ENCODE measurements at places on chromosomes 7 and 10.

- no peak for DNase-seq
Observed at GRCh38 chr10:109838592-109839244, 84.6 kb downstream of the XPNPEP1 start.

DNA sequence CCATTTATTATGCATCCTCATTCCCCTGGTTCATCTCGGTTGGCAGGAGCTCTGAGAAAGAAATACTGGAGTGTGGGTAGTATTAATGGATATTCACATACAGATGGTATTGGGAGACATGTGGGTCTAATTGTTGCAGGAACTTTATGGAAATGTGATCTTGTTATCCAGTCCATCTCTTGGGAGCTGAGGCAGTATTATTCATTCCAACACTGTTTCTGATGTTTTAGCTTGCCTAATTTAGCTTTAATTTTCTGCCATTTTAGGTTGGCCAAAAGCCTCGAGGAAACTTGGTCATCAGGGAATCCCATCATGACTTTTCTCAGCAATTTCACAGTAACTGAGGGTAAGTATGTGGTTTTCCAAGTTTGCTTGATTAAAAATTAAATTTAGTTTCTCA is 125.7 kb downstream of the ABCA13 start:
- no peak for DNase-seq

- DNase-seq, result no peak
Observed at GRCh38 chr7:109751241-109751640, 1181.6 kb downstream of the DNAJB9 start.

DNA sequence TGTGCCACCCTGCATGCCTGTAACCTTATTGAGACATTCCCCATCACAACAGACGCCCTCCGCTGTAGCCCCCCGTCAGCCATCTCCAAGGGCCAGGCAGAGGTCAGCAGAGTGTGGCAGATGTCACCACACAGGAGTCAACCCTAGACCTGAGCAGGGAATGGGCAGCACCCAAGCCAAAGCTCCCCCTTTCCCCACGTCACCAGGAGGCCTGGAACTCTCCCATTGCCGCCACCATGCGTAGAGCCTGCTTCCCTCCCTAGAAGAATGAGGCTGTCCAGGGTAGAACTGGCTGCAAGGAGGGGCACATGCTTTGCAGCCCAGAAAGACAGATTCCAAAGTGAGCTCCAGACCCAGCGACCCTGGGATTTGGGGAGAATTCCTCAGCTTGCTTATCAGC is 342.9 kb downstream of the TNS3 start:
- DNase-seq, result no peak

DNA sequence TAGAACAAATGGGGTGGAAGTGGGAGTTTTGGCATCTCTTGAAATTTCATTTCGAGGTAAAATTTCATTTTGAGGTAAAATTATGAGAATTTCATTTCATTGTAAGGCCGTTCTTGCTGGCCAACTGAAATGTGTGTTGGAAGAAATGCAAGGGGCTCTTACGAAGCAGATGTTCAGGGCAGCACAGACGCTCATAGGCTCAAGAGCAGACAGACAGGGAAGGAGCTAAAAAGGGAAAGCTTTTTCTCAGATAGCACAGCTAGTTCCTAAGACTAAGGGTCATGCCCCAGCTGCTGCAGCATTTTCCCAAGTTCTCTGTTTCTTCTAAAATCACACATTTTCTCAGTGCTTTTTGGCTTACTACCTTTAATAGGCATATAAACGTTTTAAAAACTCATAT is 65.1 kb upstream of the SFMBT2 start:
- no peak for DNase-seq

DNA sequence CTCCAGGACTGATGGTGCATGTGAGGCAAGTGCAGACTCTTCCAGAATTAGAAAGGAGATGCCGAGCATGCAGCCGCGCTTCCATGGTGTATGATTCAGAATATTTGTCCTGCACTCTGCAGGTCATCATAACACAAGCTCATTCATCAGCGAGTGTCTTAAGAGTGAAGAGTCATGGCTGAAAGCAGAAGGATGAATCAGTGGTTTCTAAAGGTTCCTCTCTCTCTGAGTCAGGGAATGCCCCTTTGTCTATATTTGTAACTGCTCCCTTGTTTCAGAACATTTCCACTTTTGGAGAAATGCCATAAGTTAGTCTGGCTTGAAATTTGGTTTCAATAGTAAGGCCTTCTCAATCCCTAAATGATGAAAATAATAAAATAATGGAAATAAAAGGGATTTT is 52.3 kb downstream of the HECW1 start:
- DNase-seq, result peak; percentile 33

DNA sequence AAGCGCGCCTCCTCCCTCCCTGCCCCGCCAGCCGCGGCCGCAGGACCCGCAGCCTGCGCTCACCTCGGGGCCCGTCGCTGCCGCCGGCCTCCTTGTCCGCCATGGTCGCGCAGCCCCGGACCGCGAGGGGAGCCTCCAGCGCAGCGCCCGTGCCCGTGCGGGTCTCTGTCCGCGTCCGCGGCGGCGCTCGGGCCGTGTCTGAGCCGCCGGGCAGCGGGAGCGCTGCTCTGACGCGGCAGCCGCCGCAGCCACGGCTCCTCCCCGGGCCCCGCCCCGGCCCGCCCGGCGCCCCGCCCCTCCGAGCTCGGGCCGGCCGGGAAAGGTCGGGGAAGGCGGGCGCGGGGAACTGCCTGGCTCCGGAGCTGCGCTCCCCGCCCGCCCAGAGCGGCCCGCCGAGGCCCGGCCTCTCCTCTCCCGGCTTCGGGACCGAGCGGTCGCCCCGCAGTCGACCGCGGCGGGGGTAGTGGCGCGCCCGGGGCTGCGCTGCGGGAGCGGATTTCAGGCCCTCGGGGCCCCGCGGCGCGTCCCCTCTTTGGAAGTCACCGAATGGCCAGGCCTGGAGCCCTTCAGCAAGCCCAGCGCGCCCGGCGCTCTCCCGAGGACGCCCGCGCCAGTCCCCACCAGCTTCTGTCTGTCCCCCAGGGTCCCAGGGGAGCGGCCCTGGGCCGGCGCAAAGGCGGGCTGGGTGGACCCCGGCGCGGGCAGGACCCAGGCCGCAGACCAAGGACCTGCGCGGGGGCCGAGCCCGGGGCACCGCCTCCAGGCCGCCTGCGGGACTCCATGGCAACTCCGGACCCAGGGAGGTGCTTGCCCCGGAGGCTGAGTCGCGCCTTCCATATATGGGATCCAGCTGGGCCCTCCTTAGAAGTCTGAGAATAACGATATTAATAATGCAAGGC is at the start of gene HSPA12A:
Gene HSPA12A (minus strand): TSS at position 200 of the 899 bp plus-strand sequence. CDS start 97 bp downstream, at position 103.
- DNase-seq, result peak; percentile 87

All from GM12891 (cell line).